ENCODE measurements at places on chromosomes 7 and 10.

- no peak for DNase-seq
Measured at GRCh38 chr7:93159490-93159889, 11.3 kb upstream of the SAMD9L start.

GRCh38 chr7:8436965-8437364 lies 3.6 kb downstream of the NXPH1 start:
- no peak for DNase-seq

DNA sequence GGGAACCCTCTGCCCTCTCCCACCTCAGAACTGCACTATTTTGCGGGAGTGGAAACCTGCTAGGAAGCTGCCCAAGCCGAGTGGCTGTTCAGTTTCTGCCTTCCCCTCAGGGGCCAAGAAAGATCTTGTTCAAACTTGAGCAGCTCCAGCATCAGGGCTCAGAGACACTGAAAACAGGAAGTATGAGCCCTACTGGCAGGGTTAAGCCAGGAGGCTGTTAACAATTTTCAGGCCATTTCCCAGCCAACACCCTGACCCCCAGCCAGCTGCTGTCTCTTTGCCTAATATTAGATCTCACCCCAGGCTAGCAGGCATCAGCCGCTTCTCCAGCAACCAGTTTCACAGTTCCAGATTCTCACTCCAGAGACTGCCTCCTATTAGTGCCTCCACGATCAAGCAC lies 9.2 kb downstream of the PLAU start:
- no peak for DNase-seq

GRCh38 chr10:588246-589165 lies 101.0 kb downstream of the DIP2C start:
- no peak for DNase-seq

GRCh38 chr10:36036137-36036536 lies 394.0 kb upstream of the FZD8 start:
- DNase-seq: no peak

DNA sequence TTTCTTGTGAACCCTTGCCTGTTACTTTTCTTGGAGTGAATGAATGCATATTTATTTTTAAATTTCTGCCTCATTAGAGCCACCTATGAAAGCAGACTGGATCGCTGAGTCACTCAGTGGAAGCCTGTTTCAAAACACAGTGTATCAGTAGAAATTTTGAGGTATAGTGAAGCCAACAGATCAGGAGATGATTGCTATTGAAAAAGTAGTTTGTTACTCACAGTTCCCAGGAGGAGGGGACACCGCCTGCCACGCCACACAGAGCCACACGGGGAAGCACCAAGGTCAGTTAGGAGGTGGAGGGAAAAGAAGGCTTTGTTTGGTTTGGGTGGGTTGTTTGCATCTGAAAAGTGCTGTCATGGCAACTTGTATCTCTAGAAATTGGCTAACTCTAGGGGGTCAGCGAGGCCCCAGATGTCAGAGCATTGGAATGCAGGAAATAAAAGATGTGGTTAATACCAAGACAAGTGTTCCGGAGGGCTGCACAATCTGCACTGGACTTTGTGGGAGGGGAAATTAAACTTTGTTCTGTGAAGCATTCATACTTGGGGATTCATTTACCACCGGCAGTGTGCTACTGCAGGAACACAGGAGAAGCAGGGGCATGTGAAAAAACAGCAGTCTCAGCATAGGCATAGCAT lies 106.4 kb upstream of the SDK1 start:
- no peak for DNase-seq

GRCh38 chr10:61961278-61961677 lies 59.8 kb downstream of the ARID5B start:
- no peak for DNase-seq

DNA sequence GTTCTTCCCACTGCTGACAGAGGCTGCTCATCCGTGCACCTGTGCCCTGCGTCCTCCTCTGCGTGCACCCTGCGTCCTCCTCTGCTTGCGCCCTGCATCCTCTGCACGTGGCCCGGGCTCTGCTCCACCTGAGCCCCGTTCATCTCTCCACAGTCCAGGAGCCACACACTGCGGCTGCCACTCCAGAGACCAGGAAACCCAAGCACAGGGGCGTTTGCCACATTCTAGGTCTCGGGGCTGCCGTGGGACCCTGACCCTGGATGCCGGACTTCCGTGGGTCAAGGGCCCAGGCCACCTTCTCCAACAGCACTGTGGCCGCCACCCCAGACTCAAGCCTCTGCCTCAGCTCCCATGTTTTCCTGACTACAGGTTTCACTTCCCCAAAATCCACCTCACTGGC lies 460.4 kb downstream of the PTPRN2 start:
- no peak for DNase-seq

DNA sequence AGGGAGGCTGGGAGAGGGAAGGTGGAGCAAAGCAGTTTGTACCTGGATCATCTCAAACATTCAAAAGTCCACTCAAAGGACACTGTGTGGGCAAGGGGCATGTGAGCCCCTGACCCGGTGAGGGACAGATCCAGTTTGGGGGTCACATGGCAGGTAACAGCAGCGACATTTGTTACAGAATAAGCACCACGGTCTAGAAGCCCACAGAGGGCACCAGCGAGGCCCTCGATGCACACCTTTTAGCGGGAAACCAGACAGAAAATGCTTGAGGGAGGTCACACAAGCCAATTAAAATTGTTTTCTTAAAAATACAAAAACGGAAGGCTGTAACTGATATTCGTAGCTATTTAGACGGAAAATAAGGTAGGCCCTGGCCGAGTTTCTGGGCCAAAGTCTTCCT lies 144.4 kb downstream of the ZMYND11 start:
- no peak for DNase-seq

GRCh38 chr7:129422727-129423126 lies 11.5 kb upstream of the STRIP2 start:
- no peak for DNase-seq

DNA sequence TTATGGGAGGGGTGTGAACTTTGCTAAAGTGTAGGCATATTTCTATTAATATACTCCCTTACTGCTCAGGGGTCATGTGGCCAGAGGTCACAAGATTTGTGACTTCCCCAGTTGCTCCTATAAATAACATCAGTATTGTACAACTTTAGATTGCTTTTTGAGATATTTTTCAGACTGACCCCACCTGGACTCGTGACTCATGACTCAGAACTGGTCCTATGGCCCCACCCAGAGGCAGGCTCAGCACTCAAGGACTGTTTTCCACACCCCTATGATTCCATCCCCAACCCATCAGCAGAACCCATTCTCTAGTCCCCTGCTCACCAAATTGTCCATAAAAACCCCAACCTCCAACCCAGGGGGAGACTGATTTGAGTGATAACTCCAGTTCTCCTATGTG lies 2.7 kb upstream of the CUL2 start:
- no peak for DNase-seq

GRCh38 chr10:12659706-12660105 lies 310.4 kb downstream of the CAMK1D start:
- no peak for DNase-seq
